ENCODE measurements at places on chromosomes 12 and 14. TPM values are rescaled to one million over a fixed set of nuclear protein-coding genes. Genes with fewer than 3 reads are reported as not detected.

Gene INSM2
- not detected for total RNA-seq

Gene CYP27B1
- total RNA-seq: 0.54 TPM

Gene MGAT4C
- not detected for total RNA-seq

Gene CLEC4D
- total RNA-seq: not detected

Gene KRT73
- not detected for total RNA-seq

Gene ACOT6
- total RNA-seq: not detected

Gene KLRF1
- total RNA-seq: not detected

Gene PYM1
- total RNA-seq: 28.1 TPM

Gene HOTAIR
- total RNA-seq: not detected

Gene GPD1
- not detected for total RNA-seq
